ENCODE measurements at places on chromosomes 7 and 10. TPM values are rescaled to one million over a fixed set of nuclear protein-coding genes. Genes with fewer than 3 reads are reported as not detected.

The CLEC5A gene
- polyA plus RNA-seq: not detected

The POLD2 gene
- polyA plus RNA-seq: 74.1 TPM

The WIPF3 gene
- not detected for polyA plus RNA-seq

The SPDYE9 gene
- polyA plus RNA-seq: 0.16 TPM

GRCh38 chr7:38360776-38361175 lies 87.3 kb upstream of the TARP start:
- no peaks in the 10 kb centered on the region for H3K27me3 ChIP-seq
- no peaks in the 10 kb centered on the region for H3K36me3 ChIP-seq
- no peak for DNase-seq
- peak overlapping the region; percentile 26 for H3K4me3 ChIP-seq
- H3K4me1 ChIP-seq: peaks cover 19% of the 10 kb centered on the region

- no peaks in the 10 kb centered on the region for H3K4me1 ChIP-seq
- no peaks in the 10 kb centered on the region for H3K36me3 ChIP-seq
- H3K4me3 ChIP-seq: no peak overlapping the region
- no peak overlapping the region for H3K27ac ChIP-seq
- no peak for DNase-seq
- H3K27me3 ChIP-seq: no peaks in the 10 kb centered on the region
These were observed 23.2 kb downstream of the COL1A2 start for GRCh38 chr7:94417901-94418300.

DNA sequence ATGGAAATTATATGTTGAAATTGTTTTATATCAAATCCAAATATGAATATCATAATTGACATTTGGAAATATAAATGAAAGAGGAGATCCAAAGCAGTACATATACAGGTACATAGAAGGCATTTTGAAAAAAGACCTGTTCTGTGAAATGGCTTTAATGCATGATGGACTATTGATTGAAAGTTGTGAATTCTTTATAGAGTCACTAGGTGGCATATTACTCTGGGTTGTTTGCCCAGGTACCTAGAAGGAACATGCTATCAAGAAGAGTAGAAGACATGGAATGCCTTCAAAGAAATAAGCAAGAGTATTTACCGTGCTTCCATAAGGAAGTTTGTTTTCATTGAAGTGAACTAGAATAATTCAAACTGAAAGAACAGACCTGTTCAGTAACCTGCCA lies 160.0 kb upstream of the ANK3 start:
- H3K36me3 ChIP-seq: no peaks in the 10 kb centered on the region
- H3K27me3 ChIP-seq: no peaks in the 10 kb centered on the region
- no peak overlapping the region for H3K27ac ChIP-seq
- H3K4me1 ChIP-seq: no peaks in the 10 kb centered on the region
- no peak for DNase-seq
- H3K4me3 ChIP-seq: no peak overlapping the region

- DNase-seq: no peak
- no peaks in the 10 kb centered on the region for H3K36me3 ChIP-seq
- no peaks in the 10 kb centered on the region for H3K4me1 ChIP-seq
These were observed 373.6 kb downstream of the DNAJB6 start for GRCh38 chr7:157710396-157710795.

- H3K4me3 ChIP-seq: no peak overlapping the region
- peaks cover 4% of the 10 kb centered on the region for H3K4me1 ChIP-seq
- no peaks in the 10 kb centered on the region for H3K36me3 ChIP-seq
These were observed 53.7 kb downstream of the TAF3 start for GRCh38 chr10:7872041-7872442.

- no peaks in the 10 kb centered on the region for H3K36me3 ChIP-seq
- H3K4me1 ChIP-seq: no peaks in the 10 kb centered on the region
- no peak for DNase-seq
- no peak overlapping the region for H3K4me3 ChIP-seq
- no peaks in the 10 kb centered on the region for H3K27me3 ChIP-seq
These were observed 441.3 kb upstream of the MKI67 start for GRCh38 chr10:128567551-128567950.

DNA sequence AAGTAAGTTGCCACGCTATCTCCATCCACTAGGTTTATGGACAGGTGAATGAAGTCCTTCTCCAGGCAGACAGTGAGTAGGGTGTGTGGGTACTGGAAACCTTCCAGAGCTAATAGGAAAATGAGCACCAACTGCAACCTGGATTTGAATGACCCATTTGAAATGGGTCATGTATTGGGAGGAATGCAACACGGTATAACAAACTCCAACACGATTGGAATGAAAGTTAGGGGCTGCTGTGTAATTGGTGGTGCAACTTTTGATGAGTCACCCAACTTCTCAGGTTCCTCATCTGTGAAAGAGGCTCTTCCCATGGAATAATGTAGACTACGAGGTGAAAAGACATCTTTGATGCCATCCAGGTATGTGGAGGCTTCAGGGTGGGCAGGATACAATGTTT lies 241.4 kb upstream of the PODXL start:
- H3K27ac ChIP-seq: no peak overlapping the region
- no peaks in the 10 kb centered on the region for H3K4me1 ChIP-seq

DNA sequence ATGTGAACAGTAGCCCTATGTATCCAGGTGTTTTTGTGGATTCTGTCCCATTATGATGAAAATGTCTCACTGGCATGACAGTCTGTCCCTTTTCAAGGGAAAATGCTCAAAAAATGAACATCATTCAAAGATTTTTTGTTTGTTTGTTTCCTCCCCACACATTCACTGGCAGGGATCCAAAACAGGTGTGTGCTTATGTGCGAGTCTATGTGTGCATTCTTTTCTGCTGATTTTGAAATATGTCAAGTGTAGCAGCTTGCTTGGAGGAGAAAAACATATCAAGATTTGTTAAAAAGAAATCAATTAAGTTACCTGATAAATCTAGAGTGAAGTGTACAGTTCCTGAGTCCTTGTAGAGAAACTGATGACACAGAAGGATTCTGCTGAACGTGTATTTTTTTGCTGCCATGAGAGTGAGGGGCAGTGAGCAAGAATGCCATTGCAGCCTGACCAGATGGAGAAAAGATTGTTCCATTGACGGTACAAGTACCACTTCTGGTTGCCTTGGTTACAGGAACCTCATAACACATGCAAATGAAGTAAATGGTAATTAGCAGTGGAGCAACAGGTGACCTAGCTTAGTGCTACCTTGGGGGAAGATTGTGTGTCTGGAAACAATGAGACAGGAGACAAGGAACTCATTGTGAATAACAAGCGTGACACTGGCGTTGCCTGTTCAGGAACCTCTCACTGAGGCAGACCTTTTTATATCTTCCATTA lies 277.4 kb upstream of the PHYHIPL start:
- H3K4me3 ChIP-seq: no peak overlapping the region
- DNase-seq: no peak
- H3K36me3 ChIP-seq: no peaks in the 10 kb centered on the region
- no peak overlapping the region for H3K27ac ChIP-seq
- H3K27me3 ChIP-seq: no peaks in the 10 kb centered on the region
- H3K4me1 ChIP-seq: no peaks in the 10 kb centered on the region

GRCh38 chr10:103021900-103022293 lies 103.8 kb downstream of the CNNM2 start:
- H3K4me1 ChIP-seq: no peaks in the 10 kb centered on the region
- H3K36me3 ChIP-seq: no peaks in the 10 kb centered on the region
- H3K4me3 ChIP-seq: no peak overlapping the region
- no peaks in the 10 kb centered on the region for H3K27me3 ChIP-seq
- DNase-seq: no peak

DNA sequence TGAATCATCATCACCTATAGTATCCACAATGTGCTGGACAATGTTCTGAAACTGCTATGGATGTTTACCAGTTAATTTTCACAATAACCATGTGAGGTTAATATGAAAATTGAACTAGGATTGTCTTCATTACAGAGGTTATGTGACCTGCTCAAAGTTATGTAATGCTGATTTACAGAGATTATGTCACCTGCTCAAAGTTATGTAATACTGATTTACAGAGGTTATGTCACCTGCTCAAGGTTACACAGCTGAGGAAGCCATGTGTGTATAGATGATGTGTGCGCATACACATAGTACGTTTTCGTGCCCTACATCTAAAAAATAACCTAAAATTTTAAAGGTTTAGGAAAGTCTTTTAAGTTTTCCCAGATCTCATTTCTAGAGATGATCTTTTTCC lies 298.0 kb downstream of the CDK14 start:
- no peak overlapping the region for H3K27ac ChIP-seq
- no peak for DNase-seq
- no peaks in the 10 kb centered on the region for H3K36me3 ChIP-seq
- H3K4me3 ChIP-seq: no peak overlapping the region

DNA sequence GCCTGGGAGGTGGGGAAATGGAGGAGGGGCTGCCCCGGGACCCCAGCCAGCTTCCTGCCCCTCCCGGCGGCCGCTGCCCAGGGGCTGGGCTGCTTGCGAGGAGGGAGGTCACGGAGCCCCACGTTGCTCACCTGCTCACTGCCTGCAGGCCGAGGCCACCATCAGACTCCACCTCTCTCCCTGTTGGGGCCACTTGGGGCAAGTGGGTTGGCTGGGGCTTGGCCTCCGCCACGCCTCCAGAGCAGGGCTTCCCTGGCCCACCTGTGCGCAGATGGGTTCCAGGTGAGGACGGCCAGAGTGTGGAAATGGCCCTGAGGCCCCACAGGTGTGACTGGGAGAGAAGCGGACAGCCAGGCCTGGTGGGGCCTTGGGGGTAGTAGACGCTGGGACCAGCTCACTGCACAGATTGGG lies 82.8 kb upstream of the DIP2C start:
- DNase-seq: no peak
- H3K4me1 ChIP-seq: no peaks in the 10 kb centered on the region
- H3K36me3 ChIP-seq: no peaks in the 10 kb centered on the region
- H3K27ac ChIP-seq: no peak overlapping the region

- DNase-seq: no peak
- no peaks in the 10 kb centered on the region for H3K27me3 ChIP-seq
- H3K36me3 ChIP-seq: no peaks in the 10 kb centered on the region
- peaks cover 15% of the 10 kb centered on the region for H3K4me1 ChIP-seq
These were observed 245.1 kb upstream of the AOAH start for GRCh38 chr7:36969376-36969775.

GRCh38 chr10:92991513-92991912 lies 69.1 kb upstream of the CYP26C1 start:
- no peaks in the 10 kb centered on the region for H3K4me1 ChIP-seq
- H3K36me3 ChIP-seq: no peaks in the 10 kb centered on the region
- no peak overlapping the region for H3K4me3 ChIP-seq
- H3K27me3 ChIP-seq: no peaks in the 10 kb centered on the region

DNA sequence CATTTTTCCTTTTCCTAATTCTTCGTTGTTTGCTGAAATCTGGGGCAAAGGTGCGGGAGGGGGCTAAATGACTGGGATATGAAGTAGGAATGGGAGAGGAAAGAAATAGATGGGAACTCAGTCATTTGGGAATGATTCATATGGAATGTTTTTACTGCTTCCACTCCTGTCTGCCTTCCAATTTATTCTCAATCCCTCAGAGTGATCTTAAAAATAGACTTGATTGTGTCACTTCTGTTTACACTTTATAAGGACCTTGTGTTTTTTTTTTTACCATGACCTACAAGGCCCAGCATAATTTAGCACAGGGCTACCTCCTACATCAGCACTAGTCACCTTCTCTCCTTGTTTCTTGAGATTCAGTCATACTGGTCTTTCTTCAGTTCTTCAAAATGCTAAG lies 97.9 kb downstream of the PTEN start:
- DNase-seq: no peak
- peaks cover 6% of the 10 kb centered on the region for H3K36me3 ChIP-seq
- H3K27ac ChIP-seq: no peak overlapping the region
- no peaks in the 10 kb centered on the region for H3K27me3 ChIP-seq

- H3K36me3 ChIP-seq: no peaks in the 10 kb centered on the region
- H3K27ac ChIP-seq: no peak overlapping the region
- no peak overlapping the region for H3K4me3 ChIP-seq
These were observed 40.1 kb downstream of the SNX10 start for GRCh38 chr7:26331789-26332188.

GRCh38 chr7:105971845-105972244 lies 8.8 kb downstream of the CDHR3 start:
- no peak for DNase-seq
- H3K27me3 ChIP-seq: no peaks in the 10 kb centered on the region
- no peak overlapping the region for H3K27ac ChIP-seq
- H3K4me1 ChIP-seq: no peaks in the 10 kb centered on the region
- H3K4me3 ChIP-seq: no peak overlapping the region
- no peaks in the 10 kb centered on the region for H3K36me3 ChIP-seq

DNA sequence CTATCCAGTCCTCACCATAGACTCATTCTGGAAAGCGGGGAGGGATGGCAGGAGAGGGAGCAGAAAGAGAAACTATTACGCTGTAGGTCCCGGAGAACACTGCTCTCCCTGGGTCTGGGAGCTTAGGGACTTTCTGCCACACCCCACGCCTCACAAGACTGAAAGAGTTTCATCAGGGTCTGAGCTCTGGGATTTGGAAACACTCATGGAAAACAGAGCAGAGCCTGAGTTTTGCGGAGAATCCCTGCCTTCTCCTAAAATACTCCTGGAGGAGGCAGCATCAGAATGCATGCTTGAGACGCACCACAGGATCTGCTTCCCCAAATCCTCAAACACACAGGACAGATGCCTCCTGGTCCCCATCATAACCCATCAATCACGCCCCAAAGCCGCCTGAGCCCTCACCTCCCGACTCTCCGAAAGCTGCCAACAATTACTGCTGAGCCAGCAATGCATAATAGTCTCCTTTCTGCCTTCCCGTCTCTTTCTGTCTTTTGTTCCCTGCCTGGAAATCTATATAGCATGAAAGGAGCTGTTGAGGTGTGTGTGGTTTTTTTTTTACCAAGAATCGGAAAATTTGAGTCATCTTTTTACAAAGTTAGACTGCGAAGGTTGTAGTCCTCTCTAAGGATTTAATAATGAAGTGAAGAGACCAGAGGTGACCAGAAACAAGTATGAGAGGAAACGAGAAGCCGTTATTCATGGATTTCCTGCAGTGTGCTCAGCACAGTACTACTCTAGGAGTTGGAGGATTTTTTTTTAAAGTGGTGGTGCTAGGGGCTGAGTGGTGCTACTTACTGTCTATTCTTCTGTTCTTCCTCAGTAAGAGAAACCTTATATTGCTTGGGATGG lies 37.7 kb downstream of the ASB13 start:
- H3K27ac ChIP-seq: no peak overlapping the region
- H3K36me3 ChIP-seq: no peaks in the 10 kb centered on the region
- DNase-seq: no peak
- no peaks in the 10 kb centered on the region for H3K27me3 ChIP-seq

- H3K36me3 ChIP-seq: no peaks in the 10 kb centered on the region
- no peak for DNase-seq
- H3K4me3 ChIP-seq: peak overlapping the region; percentile 71
- H3K4me1 ChIP-seq: peaks cover 36% of the 10 kb centered on the region
- H3K27ac ChIP-seq: no peak overlapping the region
- no peaks in the 10 kb centered on the region for H3K27me3 ChIP-seq
These were observed 55.9 kb upstream of the PCGF5 start for GRCh38 chr10:91164520-91165065.

- H3K27ac ChIP-seq: no peak overlapping the region
- no peak for DNase-seq
- H3K36me3 ChIP-seq: no peaks in the 10 kb centered on the region
- H3K27me3 ChIP-seq: no peaks in the 10 kb centered on the region
- no peak overlapping the region for H3K4me3 ChIP-seq
These were observed 304.4 kb downstream of the HDAC9 start for GRCh38 chr7:18799899-18800298.
